ENCODE measurements at places on chromosomes 12 and 14.

- DNase-seq: peak; percentile 100
Observed at GRCh38 chr14:20343092-20343861, at the start of gene PARP2. Gene PARP2, plus strand, starts transcription at chr14:20343635. Its CDS starts 7 bp downstream, at chr14:20343642.

- no peak for DNase-seq
Observed at GRCh38 chr14:31965071-31965734, 111.9 kb upstream of the ARHGAP5 start.

- no peak for DNase-seq
Observed at GRCh38 chr12:42935756-42936155, 346.2 kb upstream of the PRICKLE1 start.

- DNase-seq: no peak
Observed at GRCh38 chr12:48903363-48903981, 21.8 kb downstream of the FKBP11 start.

GRCh38 chr12:92469837-92470236 lies 233.0 kb upstream of the PLEKHG7 start:
- no peak for DNase-seq

DNA sequence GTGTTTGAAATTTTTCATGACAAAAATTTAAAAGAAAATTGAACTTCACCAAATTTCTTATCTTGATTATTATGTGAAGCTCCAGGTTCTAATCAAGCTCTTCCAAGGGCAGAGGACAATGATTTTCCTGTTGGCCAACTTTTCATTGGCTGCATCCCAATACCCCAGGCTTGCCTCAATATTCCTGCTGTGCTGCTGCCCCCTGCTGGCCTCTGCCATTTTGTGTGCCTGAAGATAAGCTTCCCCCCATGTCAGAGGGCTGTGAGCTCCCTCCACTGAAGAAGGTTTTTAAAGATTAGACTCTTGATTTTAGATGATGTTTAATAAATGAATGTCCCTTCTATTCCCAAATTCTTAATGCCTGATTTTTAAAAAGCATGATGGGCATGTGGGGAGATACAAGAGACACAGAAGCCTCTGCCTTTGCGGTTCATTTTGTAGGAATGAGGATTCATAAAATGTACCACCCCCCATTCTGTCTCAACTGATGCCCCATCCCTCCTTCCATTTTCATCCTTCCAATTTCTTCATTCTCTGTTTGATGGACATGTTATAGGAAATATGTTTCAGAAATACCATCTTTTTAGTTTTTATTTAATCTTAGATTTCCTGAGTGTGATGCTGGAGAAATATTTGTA lies 76.7 kb upstream of the RGS6 start:
- DNase-seq: peak; percentile 66

GRCh38 chr14:38442208-38442607 lies 186.3 kb upstream of the CLEC14A start:
- DNase-seq: no peak

DNA sequence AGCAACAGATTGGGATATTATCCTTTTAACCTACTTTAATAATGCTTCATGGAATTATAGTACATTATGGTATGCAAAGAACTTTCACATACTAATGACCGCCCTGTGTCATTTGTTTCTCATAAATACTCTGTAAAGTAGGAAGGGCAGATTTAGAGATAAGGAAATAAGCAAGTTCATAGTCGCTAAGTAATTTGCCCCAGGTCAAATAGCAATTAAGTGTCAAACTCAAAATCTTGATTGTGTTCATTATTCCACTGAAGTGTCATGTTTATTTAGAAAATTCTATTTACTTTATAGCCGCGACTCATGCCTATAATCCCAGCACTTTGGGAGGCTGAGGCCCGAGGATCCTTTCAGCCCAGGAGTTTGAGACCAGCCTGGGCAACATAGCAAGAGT lies 98.7 kb upstream of the ATF1 start:
- no peak for DNase-seq

GRCh38 chr12:42444192-42444943 lies 118.4 kb downstream of the PPHLN1 start:
- no peak for DNase-seq

GRCh38 chr14:66038618-66039017 lies 447.6 kb upstream of the CCDC196 start:
- no peak for DNase-seq

DNA sequence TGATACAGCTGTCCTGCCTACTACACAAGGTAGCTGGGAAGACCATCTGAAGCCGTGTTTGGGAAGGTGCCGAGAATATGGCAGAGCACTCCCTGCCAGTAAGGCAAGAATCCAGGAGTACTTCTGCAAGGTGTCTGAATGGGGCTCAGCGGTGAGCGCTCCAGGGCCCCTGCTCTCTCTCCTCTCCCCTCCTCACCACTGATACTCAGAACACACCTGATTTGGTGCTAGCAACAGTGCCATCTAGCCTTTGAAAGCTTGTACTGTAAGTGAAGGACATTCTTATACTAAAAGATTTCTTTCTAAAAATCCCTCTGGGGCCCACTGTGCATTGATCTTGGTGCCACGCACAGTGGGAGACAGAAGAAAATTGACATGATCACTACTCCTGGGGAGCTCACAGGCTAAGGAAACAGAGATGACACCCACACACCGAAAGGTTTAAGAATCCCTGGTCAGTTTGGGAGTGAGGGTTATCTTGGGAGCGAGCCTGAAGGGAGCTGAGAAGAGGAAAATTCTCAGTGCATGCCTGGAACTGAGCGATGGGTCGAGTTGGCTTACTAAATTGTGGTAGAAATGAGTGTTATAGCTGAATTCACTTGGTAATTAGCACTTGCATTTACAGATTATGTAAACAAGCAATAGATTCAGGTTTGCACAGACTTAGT lies 216.9 kb downstream of the NTF3 start:
- DNase-seq: peak; percentile 75

DNA sequence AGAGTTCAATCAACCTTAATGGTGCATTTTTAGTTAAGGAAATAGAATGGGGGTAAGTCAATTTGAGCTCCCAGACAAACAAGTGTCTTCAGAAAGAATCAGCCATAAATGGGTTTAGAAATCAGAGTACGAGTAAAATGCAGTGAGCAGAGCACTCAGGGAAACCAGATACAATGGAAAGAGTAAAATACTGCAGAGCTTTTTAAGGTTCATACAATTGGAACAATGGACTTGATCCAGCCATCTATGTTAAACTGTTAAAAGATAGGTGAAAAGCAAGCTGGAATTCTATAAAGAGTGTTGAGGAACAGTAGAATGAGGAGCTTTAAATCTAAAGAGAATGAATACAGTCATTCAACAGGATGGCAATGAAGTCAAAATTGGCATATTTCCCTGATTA lies 23.8 kb upstream of the PCNX4 start:
- no peak for DNase-seq

GRCh38 chr14:61104358-61104757 lies 123.3 kb downstream of the SLC38A6 start:
- no peak for DNase-seq

GRCh38 chr12:12636641-12637040 lies 25.0 kb downstream of the CREBL2 start:
- DNase-seq: no peak

- DNase-seq: no peak
Observed at GRCh38 chr12:64110864-64111263, 111.2 kb downstream of the KICS2 start.

DNA sequence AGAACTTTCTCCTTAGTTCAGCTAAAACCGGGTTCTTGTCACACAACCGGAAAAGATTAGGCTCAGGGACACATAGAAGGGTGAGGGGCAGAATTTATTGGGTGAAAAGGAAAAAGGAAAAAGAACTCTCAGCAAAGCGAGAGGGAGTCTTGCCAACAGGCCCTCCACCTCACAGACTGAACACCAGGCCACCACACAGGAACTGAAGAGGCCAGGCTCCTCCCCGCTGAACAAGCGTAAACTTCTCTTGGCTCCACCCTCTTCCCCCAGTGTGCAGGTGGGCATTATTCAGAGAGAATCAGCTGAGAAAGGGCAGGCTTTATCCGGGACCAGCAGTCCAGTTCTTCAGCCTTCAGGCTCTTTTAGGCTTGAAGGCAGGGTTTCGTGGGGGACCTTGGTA lies 125.6 kb upstream of the FGD4 start:
- DNase-seq: no peak

GRCh38 chr14:74014299-74014698 lies 4.8 kb downstream of the ENTPD5 start:
- DNase-seq: no peak

GRCh38 chr14:53042480-53042879 lies 91.6 kb upstream of the FERMT2 start:
- no peak for DNase-seq

DNA sequence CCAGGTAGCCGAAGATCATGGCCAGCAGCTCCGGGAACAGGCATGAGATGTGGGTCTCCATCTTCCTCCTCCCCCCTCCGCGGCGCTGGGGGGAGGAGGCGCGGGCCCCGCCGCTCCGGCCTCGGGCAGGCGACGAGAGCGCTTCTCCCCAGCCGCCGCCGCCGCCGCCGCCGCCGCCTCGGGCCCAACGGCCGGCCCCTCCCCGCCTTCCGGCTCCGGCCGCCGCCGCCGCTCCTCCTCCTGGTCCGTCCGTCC lies 448 bp downstream of the FBXL14 start:
- peak; percentile 71 for DNase-seq

DNA sequence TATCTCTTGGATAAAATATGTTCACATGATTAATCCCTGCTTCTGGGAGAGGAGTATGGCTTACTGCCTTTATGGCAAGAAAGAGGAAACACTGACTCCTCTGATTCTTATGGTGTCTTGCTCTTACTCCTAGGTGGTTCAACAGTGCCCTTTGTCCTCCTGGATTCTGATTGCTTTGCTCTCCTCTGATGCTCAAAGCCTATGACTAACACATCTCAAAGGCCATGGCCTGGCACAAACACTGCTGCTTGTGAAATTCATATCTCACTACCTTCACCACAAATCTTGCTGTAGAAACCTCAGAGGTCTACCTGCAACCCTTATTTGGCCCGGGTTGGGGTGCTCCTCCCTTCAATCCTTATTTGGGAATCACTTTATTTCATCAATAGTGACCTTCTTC lies 217.2 kb downstream of the C12orf50 start:
- DNase-seq: no peak

DNA sequence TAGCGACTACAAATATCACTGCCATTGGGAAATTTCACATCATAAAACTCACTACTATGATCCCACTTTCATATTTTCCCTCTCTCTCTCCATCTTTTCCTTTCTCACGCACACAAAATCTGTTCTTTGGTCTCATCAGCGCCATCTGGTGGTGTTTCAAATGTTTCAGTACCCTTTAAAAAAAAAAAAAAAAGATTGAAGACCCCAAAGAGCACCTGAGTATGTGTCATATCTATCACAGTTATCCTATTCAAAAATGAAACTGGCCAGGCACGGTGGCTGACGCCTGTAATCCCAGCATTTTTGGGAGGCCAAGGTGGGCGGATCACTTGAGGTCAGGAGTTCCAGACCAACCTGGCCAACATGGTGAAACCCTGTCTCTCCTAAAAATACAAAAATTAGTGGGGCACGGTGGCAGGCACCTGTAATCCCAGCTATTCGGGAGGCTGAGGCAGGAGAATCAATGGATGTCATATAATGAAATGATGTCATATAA lies 72.4 kb downstream of the TTC9 start:
- DNase-seq: peak; percentile 76

Measured in NCI-H2081 (cell line).